ENCODE measurements at places on chromosomes 6 and 20.

- no peak for DNase-seq
Measured at GRCh38 chr20:12592756-12593155, 416.0 kb upstream of the SPTLC3 start.

DNA sequence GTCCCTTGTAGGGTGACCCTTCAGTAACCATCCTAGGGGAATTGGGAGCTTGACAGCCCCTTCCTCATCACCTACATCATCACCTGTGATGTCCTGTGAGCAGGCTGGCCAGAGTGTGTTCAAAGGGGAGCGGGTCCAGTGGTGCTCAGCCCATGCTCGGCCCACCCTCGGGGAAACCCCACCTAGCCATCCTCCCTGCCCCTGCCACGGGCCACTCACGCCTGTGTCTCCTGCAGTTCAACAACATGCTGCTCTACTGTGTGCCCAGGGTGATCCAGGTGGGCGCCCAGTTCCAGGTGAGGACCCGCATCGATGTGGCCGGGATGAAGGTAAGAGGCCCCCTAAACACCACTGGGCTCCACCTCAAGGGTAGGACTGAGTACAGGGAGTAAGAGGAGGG is 10.1 kb downstream of the FGD2 start:
- DNase-seq: no peak

DNA sequence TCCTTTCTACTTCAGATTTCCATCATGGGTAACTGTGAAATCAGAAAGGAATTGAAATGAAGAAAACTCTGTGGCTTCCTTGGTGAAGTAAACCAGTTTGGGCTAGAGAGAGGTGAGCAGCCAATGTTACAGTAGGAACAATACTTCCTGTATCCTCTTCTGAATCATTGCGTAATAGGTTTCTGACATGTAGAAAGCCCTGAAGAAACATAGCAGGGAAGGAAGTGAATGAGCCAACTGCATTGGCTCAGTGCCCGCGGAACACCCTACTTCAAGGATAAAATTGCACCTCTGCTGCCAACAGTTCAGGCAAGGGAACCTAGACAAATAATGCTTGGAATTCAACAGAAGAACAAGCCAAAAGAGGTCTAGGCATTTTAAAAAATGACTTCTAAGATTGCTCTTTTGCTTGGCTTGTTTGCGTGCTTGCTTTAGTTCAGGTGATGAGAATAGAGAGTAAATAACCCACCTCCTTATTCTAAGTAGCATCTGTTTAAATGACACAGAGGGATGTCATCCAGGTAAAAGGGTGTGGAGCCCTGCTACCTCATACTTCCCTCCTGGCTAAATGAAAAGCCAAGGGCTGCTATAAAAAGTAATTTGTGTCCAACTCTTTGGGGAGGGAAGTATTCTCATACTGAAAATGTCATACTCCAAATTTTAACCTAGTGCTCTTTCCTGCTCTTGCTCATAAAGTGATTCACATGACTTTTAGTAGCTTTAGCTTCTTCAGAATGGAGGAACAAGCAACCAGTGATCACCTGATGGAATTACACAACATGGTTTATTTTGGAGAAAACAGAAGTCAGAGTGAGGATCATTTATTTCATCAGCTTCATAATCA is 30.0 kb upstream of the AKIRIN2 start:
- DNase-seq: peak; percentile 85

- DNase-seq: no peak
Measured at GRCh38 chr6:153012856-153013255, 10.3 kb upstream of the MTRF1L start.

DNA sequence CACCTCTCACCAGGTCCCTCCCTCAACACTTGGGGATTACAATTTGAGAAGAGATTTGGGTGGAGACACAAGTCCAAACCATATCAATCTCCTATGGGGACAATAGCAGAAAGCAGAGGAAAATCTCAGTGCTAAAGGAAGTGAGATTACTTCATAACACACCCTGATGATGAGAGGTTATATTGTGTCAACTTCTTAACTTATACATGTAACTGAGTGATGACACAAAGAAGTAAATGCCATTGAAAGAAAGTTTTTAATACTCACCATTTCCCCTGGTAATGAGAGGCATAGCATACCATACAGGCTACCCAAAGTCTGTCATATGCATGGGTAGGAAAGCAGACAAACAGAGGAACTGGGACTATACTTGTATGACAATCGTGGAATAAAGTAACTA is 137.2 kb downstream of the MMUT start:
- no peak for DNase-seq

GRCh38 chr6:94623586-94623985 is 953.7 kb upstream of the MANEA start:
- no peak for DNase-seq

DNA sequence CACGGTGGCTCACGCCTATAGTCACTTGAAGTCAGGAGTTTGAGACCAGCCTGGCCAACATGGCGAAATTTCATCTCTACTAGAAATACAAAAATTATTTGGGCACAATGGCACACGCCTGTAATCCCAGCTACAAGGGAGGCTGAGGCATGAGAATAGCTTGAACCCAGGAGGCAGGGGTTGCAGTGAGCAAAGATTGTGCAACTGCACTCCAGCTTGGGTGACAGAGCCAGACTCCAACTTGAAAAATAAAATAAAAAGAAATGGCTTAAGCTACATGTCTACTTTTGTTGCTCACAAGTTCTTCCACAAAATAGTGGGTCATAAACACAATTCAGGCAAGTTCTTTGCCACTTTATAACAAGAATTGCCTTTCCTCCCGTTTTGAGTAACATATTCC is 27.1 kb upstream of the B4GALT5 start:
- DNase-seq: no peak

DNA sequence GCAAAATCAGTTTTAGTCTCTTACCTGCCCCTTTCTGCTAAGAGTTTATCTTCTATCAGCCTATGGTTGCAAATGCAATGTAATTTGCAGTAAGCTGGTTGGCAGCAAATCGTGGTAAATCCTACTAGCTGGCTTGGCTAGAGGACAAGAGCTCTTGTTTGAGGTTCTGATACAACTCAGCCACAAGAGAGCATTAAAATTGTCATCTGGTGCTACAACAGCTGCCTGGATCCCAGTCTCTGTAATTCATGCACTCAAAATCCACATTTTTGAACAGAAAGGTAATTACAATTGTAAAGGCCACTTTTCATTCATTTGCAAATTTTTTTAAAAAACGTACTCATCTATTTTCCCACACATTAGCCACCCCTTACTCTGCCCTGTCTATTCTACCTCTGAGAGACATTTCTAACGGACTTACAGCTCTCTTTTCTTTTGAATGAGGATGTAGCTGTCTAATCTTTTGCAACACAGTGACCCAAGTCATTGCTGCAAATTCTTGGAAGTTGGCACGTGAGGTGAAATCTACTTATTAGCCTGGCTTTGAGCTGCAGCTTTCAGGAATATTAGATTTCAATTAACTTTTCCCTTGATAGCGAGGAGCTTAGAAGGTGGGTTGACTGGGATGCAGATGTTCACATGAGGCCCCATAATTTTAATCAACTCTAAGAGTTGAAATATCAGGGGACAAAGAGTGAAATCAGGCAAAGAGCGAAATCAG is 54.0 kb upstream of the FAM184A start:
- DNase-seq: no peak

All from omental fat pad (tissue), 4 donors.